ENCODE measurements at places on chromosomes 6 and 20. TPM values are rescaled to one million over a fixed set of nuclear protein-coding genes. Genes with fewer than 3 reads are reported as not detected.

The SALL4 gene
- total RNA-seq, result 0.51 TPM

The PRDM1 gene
- 6.2 TPM for total RNA-seq

The GNMT gene
- total RNA-seq, result 8.5 TPM

The TRAPPC3L gene
- total RNA-seq, result 0.20 TPM

The FAM209B gene
- total RNA-seq, result not detected

The CGAS gene
- 15.7 TPM for total RNA-seq

The BPIFA2 gene
- not detected for total RNA-seq

The SLC32A1 gene
- not detected for total RNA-seq

The PROKR2 gene
- not detected for total RNA-seq

The DLGAP4 gene
- 53.4 TPM for total RNA-seq

The MAPK13 gene
- 76.6 TPM for total RNA-seq

The VSX1 gene
- total RNA-seq, result not detected

The NKX2-2 gene
- total RNA-seq, result not detected

The MOG gene
- not detected for total RNA-seq

The NRSN1 gene
- total RNA-seq, result not detected

The MUC21 gene
- total RNA-seq, result 4.3 TPM

The RAD21L1 gene
- not detected for total RNA-seq

The UNC93A gene
- total RNA-seq, result not detected

The RBBP9 gene
- total RNA-seq, result 6.9 TPM

The PRDM13 gene
- not detected for total RNA-seq

The GJA1 gene
- total RNA-seq, result 98.1 TPM

The LEMD2 gene
- total RNA-seq, result 74.4 TPM

The C6orf163 gene
- total RNA-seq, result 7.1 TPM

The PTCRA gene
- total RNA-seq, result 10.7 TPM

The TMEM170B gene
- 12.9 TPM for total RNA-seq

The CYB5R4 gene
- 25.8 TPM for total RNA-seq

The NFYA gene
- total RNA-seq, result 18.5 TPM
